ENCODE measurements at places on chromosomes 12 and 14.
A peak's percentile ranks its signal among the peaks of the same experiment; 100 is the strongest.

GRCh38 chr12:95179011-95179410 lies 38.3 kb downstream of the FGD6 start:
- no peak for DNase-seq

DNA sequence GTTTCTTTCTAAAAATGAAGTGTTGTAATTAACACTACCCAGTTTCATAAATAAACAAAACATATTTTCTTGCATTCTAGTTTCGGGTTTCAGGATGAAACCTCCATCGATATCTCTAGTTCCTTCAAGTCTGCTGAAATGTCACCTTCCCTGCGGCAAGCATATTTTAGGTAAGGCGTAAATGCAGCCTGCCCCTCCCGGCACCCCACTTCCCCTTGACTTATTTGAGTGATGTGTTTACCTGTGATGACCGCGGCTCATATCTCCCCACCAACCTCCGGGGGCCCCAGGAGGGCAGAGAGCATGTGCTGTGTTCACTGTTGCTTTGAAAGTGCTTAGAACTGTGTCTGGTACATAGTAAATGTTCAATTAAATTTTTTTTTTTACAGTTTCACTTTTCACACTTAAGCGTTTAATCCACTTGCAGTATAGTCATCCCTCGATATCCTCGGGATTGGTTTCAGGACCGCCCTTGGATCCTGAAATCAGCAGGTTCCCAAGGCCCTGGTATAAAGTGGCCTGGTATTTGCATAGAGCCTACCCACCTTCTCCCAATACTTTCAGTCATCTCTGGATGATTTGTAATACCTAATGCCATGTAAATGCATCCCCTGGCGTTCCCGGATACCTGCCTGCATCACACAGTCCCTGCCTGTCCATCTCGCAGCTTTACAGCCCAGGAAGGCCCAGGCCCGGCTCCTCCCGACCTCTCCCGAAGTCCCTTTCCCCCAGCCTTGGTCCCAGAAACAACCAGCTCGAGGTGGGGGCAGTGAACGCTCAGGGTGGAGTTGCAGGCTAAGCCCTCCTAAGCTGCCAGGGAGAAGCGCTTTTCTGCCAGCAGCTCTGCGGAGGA lies 40.2 kb upstream of the FBRSL1 start:
- no peak for DNase-seq

GRCh38 chr12:63989301-63989845 lies 144.9 kb downstream of the SRGAP1 start:
- no peak for DNase-seq

- DNase-seq, result no peak
Measured at GRCh38 chr12:5066251-5066650, 22.6 kb downstream of the KCNA5 start.

DNA sequence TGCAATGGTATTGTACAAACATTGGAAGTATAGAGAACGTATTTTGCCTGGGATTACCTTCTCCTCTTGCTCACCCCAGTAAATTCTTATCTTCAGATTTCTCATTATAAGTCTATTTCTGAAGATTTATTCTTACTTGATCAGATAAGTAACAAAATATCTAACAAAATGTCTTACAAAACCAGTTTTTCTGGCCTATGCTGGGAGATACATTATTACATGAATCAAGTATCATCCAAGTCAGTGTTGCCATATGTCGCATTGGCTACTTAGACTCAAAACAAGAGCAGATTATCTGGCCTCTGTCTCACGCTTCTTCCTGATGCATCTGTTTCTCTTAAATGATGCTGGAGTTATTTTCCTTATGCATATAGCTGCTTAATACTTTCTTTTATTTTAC lies 408.5 kb downstream of the CCER1 start:
- no peak for DNase-seq

GRCh38 chr12:6735448-6736191 lies 11.8 kb downstream of the COPS7A start:
- peak; percentile 72 for DNase-seq

- DNase-seq, result no peak
Measured at GRCh38 chr12:25757037-25757665, 201.3 kb upstream of the RASSF8 start.

- no peak for DNase-seq
Measured at GRCh38 chr12:42208574-42208973, 29.5 kb downstream of the YAF2 start.

GRCh38 chr14:77119851-77120250 lies 21.7 kb downstream of the ZDHHC22 start:
- no peak for DNase-seq

- DNase-seq, result no peak
Measured at GRCh38 chr14:54052696-54053385, 96.2 kb upstream of the BMP4 start.

GRCh38 chr12:81207173-81207572 lies 129.3 kb downstream of the ACSS3 start:
- DNase-seq, result no peak

GRCh38 chr14:54713379-54713778 lies 146.5 kb downstream of the SAMD4A start:
- no peak for DNase-seq

DNA sequence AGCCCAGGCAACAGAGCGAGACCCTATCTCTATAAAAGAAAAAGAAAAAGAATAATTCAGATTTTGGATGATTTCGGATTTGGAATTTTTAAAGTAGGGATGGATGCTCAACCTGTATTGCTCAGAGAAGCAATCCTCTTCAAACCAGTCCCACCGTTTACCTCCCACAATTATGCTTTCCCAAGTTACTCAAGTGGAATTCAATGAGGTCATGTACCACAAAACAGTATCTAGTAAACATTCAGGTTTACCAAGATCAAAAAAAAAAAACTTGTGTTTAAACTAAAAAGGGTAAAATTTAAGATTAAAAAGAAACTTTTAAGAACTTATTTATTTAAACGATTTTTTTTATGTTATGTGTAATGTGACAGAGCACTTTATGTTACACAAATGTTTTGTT lies 2.5 kb downstream of the KDM5A start:
- DNase-seq, result no peak

DNA sequence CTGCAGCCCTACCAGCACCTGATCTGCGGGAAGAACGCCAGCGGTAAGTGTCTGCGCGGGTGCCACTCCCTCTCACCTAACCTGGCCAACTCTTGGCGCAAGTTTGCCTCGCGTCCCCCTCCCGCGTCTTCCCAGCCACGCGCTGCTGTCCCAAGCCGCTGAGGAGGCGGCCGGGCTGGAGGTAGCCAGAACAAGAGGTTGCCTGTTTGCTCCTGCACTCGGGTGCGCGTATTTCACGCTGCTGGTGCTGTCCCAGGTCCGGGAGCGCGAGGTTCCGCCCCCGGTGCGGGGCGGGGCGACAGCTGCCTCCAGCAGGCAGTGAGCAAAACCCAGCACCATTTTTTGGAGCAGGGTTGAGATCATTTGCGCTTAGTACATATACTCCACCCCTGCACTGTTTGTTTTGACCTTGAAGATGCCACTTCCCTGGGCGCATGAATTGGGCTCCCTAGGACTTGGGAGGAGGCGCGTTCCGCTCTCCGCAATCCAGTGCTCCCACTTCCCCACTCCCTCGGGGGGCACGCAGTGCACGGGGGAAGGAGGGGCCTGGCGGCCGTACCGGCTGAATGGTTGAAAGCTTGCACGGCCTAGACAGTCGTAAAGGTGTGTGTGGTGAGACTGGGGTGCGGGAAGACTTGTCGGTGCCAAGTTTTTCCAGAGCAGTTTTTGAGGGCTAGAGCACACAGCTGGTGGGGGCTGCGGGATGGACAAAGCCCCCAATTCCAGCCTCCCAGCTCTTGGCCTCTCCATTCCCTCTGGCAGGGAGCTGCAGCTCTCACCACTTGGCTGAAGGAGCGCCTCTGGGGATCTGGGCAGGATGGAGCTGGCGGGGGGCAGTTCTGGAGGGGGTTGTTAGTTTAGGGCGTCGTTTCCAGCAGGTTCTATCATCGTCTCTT lies 226.9 kb upstream of the CRY1 start:
- peak; percentile 78 for DNase-seq

- DNase-seq, result no peak
Measured at GRCh38 chr12:94276725-94277124, 128.3 kb downstream of the PLXNC1 start.

DNA sequence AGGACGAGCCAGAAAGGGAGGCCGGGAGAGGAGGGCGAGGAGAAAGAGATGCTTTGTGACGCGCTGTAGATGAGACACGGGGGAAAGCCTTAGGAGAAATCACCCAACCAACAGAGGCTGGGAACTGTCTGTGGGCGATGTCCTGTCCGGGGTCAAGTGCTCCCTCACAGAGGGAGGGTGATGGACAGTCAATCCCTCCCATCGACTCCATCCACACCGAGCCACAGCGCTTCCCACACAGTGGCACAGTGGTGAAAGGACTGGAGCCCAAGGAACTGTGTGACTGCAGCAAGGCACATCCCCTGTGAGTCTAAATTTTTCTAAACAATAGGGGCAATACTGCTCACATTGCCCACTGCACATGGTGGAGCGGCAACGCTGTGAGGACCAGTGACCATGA lies 89.1 kb downstream of the TTC7B start:
- no peak for DNase-seq

DNA sequence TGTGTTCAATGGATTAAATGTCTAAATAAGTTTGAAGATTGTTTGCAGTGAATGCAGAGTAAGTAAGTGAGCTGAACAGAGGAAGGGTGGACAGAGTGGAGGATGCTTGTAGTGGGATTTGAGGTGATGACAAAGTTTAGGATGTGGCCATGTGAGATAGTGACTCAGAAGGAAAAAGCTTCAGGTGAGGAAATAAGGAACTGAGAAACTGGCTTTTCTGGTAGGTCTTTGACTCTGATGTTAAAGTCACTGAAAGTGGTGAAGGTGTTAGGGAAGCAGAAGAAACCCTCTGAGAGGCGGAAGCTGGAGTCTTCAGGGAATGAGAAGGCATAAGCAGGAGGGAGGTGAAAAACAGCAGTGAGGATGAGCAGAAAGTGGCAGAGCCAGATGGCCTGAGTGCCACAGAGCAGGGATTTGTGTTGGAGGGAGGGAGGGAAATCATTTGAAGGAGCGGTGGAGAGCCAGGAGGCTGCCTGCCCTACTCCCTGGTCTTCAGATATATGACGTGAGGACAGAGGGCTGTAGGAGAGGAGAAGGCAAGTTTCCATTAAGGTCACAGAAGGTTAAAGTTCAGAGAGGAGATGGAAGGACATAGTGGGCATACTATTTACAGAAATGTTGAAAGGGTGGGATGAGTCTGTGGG lies 24.8 kb downstream of the RGS6 start:
- DNase-seq, result no peak

GRCh38 chr14:73842201-73842600 lies 9.4 kb upstream of the PTGR2 start:
- DNase-seq, result no peak

DNA sequence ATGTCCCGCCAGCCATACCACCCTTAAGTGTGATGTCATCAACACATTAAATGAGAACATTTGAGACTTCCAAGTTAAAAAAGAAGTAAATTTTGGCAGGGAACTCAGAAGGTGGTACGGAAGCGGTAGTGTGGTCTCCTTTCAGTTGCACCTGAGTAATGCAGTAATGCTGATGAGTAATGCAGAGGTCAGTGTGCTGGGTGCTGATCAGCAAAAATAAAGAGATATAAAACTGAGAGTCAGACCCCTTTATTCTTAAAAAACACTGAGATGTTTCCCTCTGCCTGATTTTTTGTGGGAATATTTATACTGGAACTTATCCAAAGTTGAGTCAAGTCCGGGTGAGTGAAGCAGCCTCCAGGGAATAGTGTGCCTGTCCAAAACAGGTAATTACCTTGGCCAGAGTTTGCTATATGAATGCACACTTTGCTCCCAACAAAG lies 370.6 kb upstream of the PRICKLE1 start:
- DNase-seq, result peak; percentile 81

GRCh38 chr14:53193193-53193592 lies 40.1 kb upstream of the DDHD1 start:
- DNase-seq, result no peak

- DNase-seq, result peak; percentile 67
Measured at GRCh38 chr14:97180304-97181200, 383.4 kb downstream of the VRK1 start.

DNA sequence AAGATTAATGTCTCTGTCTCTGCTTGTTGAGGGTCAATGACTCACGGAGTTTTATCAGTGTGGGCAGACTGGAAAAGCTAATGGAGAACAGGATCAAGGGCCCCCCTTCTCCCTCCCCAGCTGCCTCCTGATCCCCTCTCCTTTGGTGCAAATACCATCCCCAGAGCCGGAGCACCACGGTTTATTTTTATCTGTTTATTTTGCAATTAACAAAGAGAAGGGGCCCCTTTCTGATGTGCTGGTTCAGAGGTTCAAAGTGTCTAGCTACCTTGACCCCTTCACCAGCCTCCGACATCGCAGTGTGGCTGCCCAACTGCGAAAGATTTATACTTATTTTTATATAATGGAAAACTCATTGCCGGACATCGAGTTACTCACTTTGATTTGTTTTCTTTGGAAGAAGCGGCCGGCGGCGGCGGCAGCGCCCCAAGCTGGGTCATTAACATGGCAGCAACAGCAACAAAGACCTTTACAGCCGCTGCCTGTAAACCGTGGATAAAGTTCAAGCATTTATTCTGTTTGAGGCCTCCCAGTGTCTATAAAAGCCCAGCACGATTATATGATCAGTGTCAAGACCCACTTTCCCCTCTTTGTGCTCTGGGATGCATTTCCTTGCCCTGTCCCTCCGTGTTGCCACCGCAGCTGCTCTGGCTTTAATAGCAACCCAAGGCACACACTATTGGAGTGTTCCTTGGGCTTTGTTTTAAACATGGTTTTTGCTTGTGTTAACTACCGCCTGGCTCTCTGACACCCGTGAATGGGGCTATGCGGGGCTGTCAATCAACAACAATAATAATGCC lies 47.4 kb upstream of the PARP11 start:
- DNase-seq, result no peak

DNA sequence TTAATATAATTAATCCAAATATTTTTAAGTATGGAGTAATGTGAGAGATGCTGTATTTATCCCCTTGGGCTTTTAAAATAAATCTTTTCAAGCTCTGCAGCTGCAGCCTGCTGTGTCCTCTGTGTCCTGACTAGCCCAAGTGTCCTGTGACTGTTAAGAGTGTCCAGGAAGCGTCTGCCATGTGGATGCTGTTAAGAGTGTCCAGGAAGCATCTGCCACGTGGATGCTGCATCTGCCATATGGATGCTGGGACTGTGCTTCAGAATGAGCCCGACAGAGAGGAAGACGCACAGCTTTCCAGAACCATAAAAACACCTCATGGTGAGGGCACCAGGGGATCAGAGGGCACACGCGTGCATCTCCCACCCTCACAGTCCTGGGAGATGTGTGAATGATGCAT lies 307.2 kb downstream of the ADGRD1 start:
- no peak for DNase-seq

- DNase-seq, result no peak
Measured at GRCh38 chr12:77238335-77238734, 173.0 kb upstream of the E2F7 start.

GRCh38 chr12:97537501-97537900 lies 74.9 kb downstream of the RMST start:
- no peak for DNase-seq

Data from RWPE1 (cell line).